MV-4-11 (cell line): ENCODE measurements at places on chromosomes 1 and 21.

DNA sequence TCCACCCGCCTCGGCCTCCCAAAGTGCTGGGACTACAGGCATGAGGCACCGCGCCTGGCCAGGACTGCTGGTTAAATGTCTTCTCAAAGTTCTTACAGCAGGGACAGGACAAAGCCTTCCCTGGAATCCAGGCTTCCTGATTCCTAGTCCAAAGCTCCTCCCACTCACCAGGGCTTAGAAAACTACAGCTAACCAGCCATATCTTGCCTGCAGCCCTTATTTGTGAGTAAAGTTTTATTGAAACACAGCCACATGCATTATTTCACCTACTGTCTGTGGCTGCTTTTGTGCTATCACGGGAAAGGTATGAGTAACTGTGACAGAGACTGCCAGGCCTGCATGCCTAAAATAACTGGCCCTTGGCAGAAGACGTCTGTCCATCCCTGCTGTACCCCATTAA is 24.4 kb downstream of the TMCO4 start:
- DNase-seq = no peak

- peak; percentile 12 for DNase-seq
These were observed 11.7 kb downstream of the GFI1 start for GRCh38 chr1:92475029-92475428.

- DNase-seq = no peak
These were observed 31.7 kb upstream of the CLDN14 start for GRCh38 chr21:36511484-36512220.

GRCh38 chr1:221687836-221688487 is 53.9 kb downstream of the DUSP10 start:
- DNase-seq = no peak

GRCh38 chr21:18382141-18382540 is 21.4 kb downstream of the TMPRSS15 start:
- no peak for DNase-seq

- no peak for DNase-seq
These were observed 34.4 kb downstream of the ADGRL2 start for GRCh38 chr1:81834921-81835698.

DNA sequence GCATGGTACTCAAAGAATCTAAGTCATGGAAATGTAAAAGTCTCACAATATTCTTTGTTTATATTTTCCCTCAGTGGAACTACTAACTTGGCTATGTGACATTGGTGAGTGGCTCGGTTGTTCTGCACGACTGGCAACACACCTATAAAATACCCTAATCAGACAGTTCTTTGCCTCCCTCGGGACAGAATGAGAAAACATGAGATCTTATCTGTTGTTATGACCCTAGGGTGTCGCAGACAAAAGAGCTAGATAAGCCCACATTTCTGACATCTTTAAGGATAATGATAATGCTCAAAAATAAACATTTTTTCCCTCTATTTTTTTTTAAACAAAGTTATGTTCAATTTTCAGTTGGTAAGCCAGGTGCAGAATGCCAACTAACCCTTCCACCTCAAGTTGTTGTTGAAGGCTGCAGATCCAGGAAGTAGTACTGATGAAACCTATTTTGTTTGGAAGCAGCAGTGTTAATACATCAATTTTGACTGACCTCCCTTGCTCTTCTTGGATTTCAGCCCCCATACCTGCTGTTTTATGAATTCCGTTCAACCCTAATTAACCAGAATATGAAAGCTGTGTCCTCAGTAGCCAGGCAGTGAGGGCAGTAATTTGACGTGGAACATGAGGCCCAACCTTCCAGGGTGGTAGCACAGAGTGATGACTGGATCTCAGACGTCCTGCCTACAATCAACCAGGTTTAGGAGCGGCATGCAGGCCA is 108.7 kb upstream of the DUSP10 start:
- no peak for DNase-seq

GRCh38 chr1:186143481-186143880 is 231.6 kb downstream of the TPR start:
- DNase-seq = no peak

DNA sequence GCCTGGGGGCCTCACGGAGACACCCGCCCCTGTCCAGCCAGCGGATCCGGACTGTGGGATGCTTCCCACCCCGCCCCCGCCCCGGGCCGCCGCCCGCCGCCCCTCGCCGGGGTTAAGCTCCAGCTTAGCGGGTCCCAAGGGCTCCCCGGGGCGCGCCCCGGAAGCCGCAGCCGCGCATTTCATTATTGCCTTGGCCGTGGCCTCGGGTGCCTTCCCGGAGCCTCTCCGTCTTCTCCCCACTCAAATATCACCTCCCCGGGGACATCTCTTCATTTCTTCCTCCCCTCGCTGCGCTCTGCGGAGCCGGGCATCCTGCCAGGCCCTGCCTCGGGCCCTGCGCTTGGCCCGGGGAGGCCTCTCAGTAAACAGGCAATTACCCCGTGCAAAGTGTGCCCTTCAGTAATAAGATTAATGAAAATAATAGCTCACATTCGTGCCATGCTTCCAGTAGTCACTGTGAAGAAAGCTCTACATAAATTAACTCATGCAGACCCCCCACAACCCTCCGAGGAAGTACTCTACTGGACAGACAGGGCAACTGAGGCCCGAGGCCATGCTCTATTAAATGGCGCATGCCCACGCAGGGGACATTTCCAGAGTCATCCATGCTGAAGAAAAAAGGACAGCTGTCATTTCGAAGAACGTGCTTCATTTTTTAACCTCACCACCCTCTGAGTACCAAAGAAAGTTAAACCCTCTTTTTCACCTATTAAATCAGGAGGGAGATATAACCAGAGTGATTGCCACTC is 49.9 kb upstream of the LAPTM5 start:
- DNase-seq = no peak

- no peak for DNase-seq
These were observed 175.1 kb downstream of the FASLG start for GRCh38 chr1:172833954-172834353.

DNA sequence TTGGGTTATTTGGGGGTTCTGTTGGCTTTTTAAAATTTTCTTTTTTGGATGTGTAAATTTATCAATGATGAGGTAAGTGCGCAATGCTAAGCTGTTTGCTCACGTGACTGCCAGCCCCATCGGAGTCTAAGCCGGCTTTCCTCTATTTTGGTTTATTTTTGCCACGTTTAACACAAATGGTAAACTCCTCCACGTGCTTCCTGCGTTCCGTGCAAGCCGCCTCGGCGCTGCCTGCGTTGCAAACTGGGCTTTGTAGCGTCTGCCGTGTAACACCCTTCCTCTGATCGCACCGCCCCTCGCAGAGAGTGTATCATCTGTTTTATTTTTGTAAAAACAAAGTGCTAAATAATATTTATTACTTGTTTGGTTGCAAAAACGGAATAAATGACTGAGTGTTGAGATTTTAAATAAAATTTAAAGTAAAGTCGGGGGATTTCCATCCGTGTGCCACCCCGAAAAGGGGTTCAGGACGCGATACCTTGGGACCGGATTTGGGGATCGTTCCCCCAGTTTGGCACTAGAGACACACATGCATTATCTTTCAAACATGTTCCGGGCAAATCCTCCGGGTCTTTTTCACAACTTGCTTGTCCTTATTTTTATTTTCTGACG is 3.1 kb downstream of the OLIG2 start:
- DNase-seq = peak; percentile 22

- DNase-seq = no peak
These were observed 64.3 kb downstream of the TMEM53 start for GRCh38 chr1:44609768-44610526.

GRCh38 chr1:101013776-101014175 is 11.8 kb downstream of the DPH5 start:
- DNase-seq = no peak

- no peak for DNase-seq
These were observed 3.2 kb downstream of the LRRC8B start for GRCh38 chr1:89527750-89528381.

DNA sequence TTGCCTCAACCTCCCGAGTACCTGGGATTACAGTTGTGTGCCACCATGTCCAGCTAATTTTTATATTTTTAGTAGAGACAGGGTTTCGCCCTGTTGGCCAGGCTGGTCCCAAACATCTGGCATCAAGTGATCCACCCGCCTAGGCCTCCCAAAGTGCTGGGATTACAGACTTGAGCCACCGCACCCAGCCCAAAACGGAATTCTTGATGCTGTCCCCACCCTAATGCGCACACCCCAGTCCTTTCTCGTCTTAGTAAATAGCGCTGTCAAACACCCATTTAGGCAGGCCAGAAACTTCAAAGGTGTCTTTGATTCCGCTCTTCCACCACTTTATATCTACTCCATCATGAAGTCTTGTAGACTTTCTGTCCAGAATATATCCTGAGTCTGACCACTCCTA is 35.1 kb downstream of the ITSN1 start:
- no peak for DNase-seq

DNA sequence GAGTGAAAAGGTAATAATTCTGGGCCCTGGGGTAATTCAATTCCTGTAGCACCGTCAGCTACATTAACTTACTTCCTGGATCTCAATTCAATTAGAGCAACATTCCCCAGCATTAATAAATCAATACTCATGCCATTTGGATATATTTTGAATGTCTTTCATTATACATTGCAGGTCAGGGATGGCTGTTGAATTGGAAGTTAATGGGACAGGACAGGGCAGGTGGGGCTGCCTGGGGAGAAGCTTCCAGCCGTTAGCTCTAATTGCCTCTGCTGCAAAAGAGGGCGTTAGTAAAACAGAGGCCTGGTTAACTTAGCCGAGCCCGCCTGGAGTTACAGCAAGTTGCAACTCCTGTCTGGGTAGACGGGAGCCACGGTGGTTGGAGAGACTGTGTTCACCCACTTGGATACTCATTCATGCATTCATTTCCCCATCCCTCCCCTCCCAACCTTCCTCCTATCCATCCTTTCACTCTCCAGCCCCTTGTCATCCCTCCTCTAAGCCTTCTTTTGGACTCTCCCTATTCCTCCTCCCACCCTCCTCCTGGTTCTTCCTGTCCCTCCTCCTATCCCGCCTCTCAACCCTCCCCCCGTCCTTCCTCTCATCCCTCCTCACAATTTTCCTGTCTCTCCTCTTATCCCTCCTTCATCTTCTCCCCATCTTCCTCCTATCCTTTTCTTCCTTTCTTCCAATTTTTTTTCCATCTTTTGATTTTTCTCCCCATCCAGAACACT is 137.6 kb upstream of the RUNX3 start:
- DNase-seq = no peak

DNA sequence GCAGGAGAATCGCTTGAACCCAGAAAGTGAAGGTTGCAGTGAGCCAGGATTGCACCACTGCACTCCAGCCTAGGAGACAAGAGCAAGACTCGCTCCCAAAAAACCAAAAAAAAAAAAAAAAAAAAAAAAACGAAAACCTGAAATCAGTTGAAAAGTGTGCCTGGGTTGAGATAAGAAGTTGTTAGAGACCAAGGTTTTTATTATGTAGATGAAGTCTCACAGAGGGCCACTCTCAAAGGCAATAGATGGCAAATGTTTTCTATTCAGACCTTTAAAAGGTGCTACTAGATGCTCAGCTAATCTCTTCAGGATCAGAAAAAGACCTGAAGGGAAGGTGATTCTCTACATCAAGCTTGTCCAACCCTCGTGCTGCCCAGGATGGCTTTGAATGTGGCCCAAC is 17.6 kb downstream of the CAPN2 start:
- DNase-seq = no peak

GRCh38 chr1:51946300-51946699 is 44.2 kb downstream of the RAB3B start:
- DNase-seq = no peak
